ENCODE measurements at places on chromosomes 7 and 10.

DNA sequence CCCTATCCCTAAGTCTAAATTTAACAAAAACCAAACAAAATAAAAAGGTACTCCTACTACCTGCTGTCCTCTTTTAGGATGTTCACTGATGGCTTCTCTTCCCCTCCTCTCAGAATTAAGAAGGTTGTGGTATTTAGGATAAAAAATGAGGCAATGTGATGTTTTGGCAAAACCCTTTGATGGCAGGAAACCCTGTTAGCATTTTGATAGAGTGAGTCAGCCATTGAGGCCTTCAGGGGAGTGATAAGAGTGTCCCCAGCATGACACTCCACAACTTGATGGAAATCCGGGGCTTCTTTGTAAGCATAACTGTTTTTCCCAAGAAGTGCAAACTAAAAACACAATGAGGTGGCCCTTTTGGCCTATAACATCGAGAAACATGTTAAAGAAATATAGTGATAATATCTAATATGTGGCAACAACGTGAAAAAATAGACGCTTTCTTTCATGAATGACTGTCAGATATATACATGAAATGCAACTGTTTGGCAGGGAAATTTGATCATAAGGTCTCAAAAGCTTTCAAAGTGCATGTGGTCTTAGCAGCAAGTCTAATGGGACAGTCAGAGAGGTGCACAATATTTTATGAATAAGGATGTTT is 55.0 kb downstream of the PRTFDC1 start:
- DNase-seq: no peak

GRCh38 chr7:133873631-133874030 is 253.5 kb upstream of the LRGUK start:
- no peak for DNase-seq

GRCh38 chr7:45696476-45696875 is 122.3 kb downstream of the ADCY1 start:
- DNase-seq: peak; percentile 12

GRCh38 chr7:70432567-70433001 is 699.4 kb upstream of the GALNT17 start:
- no peak for DNase-seq

DNA sequence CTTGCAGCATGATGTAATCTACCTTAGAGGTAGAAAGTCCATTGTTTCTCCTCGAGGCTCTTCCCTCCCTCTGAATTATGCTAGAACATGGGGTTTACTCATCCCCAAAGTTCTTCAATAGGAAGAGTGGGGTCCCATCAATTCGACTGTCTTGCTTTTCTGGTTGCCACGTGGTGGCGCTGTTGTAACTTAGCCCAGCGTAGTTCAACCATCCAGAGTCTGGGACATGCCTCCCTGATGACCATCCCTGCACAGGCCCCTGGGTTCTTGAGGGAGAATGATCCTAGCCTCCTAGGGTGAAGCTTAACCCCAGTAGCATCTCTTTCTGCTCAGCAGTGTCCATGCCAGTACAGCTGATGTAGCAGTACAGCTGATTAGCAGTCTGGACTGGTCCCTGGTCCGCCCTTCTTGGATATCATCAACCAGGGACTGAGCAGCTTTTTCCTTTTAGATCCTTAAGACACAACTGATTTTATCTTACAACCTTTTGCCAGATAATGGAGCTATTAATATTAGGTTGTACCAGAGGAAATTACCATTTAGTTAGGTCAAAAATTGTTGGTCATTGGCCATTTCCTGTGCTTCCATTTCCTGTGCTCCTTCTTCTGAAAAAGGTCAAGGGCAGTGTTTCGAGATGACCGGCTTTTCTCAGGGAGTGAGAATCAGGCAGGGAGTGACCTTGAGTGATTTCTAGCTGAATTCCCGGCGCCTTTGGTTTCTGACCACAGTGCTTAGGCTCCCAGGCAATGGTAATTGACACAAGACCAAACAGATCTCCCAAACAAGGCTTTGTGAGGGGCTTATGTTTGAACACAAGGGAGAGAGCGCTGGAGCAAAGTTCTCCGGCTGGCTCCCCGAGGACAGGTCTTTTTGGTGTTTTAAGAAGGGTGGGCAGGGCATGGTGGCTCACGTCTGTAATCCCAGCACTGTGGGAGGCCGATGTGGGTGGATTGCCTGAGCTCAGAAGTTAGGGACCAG is 65.4 kb downstream of the TACC2 start:
- DNase-seq: peak; percentile 80

GRCh38 chr7:3238525-3239210 is 62.4 kb upstream of the SDK1 start:
- no peak for DNase-seq

DNA sequence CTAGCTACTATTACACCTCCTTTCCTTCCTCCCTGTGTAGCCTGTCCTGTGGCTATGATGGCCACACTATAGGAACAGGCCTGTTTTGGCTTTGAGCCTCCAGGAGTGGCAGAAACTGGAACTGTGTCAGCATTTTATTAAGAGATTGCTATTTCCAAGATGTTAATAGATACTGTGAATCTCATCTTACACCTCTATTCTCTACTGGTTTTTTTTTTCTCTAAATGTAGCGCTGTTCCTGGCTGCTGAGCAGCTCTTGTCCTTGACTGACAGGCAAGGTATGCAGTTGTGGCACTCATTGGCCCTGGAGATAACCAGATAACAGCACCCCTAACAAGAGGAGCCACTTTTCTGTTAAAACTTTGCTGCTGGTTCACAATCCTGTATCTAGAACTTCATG is 119.5 kb downstream of the EXOC4 start:
- no peak for DNase-seq

DNA sequence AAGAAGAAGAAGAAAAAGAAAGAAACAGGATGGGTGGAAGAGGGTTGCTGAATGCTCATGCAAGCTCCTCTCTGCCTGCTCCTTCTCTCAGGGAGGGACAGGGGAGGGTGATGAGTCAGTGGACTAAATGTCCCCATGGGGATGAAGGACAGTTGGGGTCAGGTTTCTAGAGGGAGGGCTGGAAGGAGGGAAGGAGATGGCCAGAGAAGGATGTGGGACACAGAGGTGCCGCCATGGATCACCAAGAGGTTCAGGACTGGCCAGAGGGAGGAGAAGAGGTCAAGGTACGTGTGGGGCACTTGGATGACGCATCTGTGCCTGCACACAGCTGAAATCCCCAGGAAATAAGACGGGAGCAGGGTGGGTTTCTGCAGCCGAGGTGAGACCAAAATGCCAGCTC is 88.9 kb upstream of the GTF2I start:
- no peak for DNase-seq

DNA sequence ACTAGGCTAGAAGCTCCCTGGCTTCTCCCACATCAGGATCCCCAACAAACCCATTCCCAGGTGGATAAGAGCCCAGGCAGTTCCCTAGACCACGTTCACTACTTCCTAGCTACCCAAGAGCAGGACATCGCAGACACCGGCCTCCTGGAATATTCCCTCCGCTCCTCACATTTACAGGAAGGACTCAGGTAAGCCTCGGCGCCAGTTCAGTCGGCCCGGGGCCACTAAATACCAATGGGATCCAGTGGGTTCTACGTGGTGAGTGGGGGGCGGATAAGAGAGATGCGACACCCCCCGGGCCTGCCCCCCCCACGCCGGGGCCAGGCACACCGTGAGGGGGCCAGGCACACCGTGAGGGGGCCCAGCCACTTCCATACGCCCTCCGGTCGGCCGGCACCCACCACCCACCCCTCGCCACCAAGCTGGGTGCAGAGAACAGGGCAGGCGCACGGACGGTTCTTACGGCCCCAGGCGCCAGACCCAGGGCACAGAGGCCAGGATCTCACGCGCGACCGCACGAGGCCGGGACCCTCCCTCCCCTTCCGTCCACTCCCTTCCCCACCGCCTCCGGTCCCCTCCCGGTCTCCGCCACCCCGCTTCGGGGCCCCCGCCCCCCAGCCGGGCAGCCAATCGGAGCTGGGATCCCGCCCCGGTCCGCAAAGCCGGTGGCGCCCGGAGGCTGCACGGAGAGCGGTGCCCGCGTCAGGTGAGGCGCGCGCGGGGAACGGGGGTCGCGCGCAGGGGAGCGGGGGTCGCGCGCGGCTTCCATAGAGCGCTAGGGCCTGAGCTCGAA is at the start of gene BLVRA:
Gene BLVRA (plus strand): TSS at position 652 of the 793 bp plus-strand sequence. CDS start 12,479 bp downstream, outside the sequence.
- peak; percentile 85 for DNase-seq

GRCh38 chr7:39429421-39429820 is 136.8 kb upstream of the YAE1 start:
- DNase-seq: no peak

DNA sequence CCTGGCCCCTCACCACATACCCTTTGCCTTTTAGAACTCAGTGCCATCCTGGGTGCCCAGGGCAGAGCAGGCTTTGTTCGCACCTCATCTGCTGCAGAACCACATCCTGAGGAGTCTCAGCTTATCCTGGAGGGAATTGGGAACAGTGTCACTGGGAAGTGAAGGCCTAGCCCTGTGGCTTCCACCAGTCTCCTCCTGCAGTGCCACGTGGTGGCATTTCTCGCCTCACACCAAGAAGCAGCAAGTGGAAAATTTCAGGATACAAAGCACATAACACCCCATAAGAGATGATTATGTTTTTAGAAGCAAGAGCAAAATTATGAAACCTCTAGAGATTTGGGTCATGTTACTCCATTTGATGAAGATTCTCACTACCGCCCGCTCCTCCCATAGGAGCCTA is 26.8 kb downstream of the UBE2D4 start:
- DNase-seq: no peak

DNA sequence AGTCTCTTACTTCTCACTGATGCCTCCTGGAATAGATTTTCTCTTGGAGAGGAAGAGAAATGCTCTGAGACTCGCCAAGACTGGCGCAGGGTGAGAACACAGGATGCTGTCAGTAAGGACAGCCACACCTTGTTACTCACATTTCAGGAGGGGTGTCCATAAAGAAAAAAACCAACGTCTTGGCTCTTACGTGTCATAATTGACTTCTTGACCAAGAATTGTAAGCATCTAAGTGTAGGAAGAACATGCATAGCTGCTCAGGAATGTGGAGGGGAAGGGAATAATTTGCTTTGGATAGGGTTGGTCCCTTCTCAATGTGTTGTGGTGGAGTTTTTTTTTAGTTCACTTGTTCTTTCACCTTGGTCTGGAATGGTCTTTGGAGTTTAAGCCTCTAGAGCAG is 43.8 kb upstream of the ZNF438 start:
- no peak for DNase-seq

- DNase-seq: no peak
Measured at GRCh38 chr10:28359334-28359733, 56.5 kb upstream of the MPP7 start.

GRCh38 chr7:135180122-135180521 is 9.6 kb upstream of the CYREN start:
- no peak for DNase-seq

- no peak for DNase-seq
Measured at GRCh38 chr7:101420436-101420835, 57.8 kb downstream of the COL26A1 start.

DNA sequence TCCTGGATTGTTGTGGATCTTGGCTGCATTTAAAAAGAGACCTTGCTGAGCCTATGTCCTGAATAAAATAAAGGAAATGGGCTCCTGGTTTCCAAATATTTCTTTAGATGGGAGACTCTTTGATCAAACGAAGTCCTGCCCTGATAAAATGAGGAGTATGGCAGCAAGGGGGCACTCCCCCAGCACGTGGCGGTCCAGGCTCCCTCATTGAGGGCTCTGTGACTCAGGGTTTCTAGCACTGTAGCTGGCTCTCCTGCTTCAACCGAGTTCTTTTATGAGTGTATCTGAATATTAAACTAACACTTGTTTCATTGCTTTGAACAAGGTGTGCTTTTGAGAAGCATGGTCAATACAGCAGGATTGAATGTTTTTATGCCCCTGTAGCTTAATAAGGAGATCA is 114.2 kb downstream of the AVL9 start:
- no peak for DNase-seq

GRCh38 chr7:2016761-2017480 is 215.8 kb downstream of the MAD1L1 start:
- peak; percentile 45 for DNase-seq

GRCh38 chr10:24561453-24561852 is 162.2 kb downstream of the ARHGAP21 start:
- no peak for DNase-seq

DNA sequence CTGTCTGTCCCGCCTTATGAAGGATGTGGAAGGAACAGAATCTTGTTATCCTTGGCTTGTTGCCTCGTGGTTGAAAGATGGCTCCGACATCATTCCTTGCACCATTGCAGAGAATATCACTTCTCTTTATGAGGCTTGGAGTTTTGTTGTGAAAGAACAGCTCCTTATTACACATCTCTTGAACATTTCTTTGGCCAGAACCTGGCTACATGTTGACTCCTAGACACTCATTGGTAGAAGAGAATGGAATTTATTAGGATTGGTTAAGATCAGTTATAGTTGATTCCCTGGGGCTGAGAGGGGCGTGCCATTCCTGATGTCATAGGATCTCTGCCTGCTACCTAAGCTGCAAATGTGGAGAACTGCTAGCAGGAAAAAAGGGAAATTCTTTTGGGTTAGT is 180.5 kb upstream of the CTBP2 start:
- no peak for DNase-seq

DNA sequence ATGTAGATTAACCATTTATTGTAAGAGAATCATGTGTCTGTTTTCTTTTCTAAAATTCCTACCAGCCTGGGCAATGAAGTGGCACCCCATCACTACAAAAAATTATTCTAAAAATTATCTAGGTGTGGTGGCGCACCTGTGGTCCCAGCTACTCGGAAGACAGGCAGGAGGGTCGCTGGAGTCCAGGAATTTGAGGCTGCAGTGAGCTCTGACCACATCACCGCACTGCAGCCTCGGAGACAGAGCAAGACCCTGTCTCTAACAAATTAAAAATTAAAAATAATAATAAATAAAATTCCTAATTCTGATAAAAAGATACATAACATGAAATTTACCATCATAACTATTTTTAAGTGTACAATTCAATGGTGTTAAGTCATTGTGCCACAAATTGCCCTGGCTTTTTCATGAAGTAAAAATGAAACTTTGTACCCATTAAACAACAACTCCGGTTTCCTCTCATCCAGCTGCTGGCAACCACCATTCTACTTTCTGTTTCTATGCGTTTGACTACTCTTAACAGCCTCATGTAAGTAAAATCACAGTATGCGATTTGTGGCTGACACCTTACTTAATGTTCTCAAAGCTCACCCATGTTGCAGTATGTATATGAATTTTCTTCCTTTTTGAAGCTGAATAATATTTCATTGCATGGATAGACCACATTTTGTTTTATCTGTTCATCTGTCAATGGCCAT is 20.6 kb upstream of the USP6NL start:
- no peak for DNase-seq

- DNase-seq: no peak
Measured at GRCh38 chr7:153507885-153508284, 544.3 kb upstream of the DPP6 start.

GRCh38 chr7:151790830-151791620 is 85.9 kb downstream of the PRKAG2 start:
- no peak for DNase-seq

GRCh38 chr7:139640681-139641080 is 117.2 kb downstream of the CLEC2L start:
- DNase-seq: no peak
